ENCODE measurements at places on chromosomes 5 and 9.

GRCh38 chr5:82375488-82376244, 97.5 kb upstream of the RPS23 start:
- no peak for DNase-seq

DNA sequence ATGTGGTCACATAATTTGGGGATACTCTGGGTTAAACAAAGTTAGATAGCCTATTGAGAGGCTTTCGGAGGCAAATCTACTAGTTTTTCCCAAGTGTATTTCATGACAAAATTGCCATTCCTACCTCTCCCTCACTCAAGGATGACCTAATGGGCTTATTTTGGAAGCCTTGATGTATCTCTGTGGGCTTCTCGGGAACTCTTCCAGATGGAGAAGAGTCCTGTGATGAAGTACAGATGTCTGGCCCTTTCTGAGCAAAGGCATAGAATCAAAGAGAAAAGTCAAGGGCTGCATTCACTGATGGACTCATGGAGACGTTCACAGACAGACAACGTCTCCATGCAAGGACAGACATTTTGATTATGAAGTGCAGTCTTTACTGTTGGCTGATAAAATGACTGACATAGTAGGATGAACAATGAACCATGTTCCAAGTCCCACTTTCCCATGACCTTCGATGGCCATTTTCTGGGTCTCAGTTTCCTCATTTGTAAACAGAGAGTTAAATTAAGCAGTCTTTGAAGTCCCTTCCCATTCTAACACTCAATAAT, 347.2 kb upstream of the CD180 start:
- DNase-seq = no peak

GRCh38 chr5:156526081-156526925, 199.3 kb downstream of the SGCD start:
- DNase-seq = no peak

GRCh38 chr9:17556255-17556654, 22.6 kb upstream of the SH3GL2 start:
- no peak for DNase-seq

GRCh38 chr5:139634028-139634325, 14.2 kb upstream of the CXXC5 start:
- DNase-seq = no peak

DNA sequence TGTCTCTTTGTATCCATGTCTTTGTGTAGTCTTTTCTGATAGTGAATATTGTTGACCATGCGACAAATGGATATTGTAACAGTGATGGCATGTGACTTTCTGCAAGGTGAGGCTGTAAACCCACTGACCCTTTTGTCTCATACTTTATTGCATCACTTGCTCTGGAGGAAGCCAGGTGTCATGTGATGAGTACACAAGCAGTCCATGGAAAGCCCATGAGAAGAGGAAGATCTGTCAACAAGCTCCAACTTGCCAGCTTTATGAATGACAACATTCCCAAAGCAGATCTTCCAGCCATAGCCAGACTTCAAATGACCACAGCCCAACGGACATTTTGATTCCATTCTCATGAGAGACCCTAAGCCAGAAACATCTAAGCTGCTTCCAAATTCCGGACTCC, 450.1 kb upstream of the ACTBL2 start:
- no peak for DNase-seq

All from effector memory CD8-positive, alpha-beta T cell (primary cell).